ENCODE measurements at places on chromosomes 4 and X.

DNA sequence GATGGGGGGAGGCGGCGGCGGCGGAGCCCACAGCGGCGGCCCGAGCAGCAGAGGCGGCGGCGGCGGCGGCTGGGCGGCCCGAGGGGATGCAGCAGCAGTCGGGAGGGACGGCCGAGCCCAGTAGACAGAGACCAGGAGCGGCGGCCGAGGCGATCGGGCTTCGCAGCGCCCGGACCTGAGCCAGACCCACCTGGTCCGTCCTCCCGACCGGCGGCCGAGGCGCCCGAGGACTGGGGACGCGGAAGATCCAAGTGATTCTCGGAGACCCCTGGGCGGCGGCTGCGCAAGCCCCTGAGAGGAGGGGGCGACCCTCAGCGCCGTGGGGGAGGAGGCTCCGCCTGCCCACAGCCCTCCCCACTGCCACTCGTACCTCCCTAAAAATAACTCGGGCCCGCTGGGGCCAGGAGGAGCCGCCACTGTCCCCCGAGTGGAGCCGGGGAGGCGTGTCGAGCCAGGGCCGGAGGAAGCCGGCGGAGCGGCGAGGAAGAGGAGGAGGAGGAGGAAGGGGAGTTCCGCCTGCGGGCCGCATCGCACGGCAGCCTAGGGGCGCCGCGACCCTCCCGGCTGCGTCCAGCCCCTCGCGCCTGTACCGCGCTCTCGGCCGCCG lies 608 bp downstream of the RAPGEF2 start:
- DNase-seq: peak; percentile 12

DNA sequence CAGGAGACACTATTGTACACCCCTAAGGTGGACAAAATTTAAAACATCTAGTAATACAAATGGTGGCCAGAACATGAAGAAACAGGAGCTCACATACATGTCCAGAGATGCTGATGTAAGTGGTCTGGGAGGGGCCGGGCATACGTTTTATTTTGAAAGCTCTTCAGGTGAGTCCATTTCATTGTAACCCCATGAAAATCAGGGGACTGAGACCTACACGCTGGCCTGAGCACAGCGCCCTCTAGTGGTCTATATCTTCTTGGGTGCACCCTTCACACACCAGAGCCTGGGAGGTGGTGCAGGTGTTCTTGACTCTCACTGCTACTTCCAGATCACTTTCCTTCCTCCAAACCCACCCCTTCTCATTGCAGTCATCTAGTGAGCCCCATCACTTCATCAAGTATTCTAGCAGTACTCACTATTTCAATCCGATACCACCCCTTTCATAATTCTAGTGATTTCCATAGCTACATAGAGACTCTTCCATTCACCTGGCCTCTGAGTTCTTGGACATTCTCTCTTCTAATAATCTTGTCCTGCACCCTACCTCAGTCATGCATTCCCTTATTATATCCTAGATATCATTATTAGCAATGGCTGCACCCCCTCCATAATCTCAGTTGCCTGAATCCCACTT lies 4.3 kb upstream of the TLR6 start:
- peak; percentile 34 for DNase-seq

DNA sequence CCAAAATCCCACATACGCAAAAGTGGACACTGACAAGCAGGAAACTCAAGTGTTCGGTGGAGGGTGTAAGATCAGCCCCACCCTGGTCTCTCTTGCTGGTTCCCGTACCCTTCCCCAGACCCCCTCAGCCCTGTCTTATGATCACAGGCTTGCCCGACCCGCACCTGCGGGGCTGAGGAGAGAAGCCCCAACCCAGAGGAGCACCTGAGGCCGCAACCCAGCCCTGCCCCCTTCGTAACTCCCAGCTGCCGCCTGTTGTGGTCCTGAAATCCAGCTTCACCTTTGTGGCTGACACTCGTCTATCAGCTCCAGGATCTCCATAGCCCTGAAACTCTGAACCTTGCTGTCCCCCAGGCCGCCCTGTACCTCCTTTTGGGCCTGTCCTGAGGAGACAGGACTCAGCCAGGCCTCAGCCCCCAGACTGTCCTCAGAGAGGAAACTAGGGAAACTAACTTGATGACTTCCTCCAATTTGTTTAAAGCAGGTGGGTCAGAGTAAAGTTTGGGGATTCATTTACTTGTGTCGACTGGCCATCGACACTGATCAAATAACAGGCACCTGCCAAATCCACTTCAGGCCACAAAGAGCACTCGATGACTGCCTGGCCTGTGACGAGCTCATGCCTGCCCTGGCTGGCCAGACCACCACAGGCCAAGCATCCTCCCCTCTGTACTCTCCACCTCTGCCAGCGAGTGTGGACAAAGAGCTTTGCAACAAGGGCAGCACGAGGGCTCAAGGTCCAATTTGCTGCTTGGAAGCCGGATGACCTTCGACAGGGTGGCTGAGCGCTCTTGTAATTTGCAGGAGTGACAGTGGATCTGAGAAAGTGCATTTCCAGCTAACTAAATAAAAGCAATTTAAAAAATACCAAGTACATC lies 19.3 kb downstream of the DCTD start:
- no peak for DNase-seq

DNA sequence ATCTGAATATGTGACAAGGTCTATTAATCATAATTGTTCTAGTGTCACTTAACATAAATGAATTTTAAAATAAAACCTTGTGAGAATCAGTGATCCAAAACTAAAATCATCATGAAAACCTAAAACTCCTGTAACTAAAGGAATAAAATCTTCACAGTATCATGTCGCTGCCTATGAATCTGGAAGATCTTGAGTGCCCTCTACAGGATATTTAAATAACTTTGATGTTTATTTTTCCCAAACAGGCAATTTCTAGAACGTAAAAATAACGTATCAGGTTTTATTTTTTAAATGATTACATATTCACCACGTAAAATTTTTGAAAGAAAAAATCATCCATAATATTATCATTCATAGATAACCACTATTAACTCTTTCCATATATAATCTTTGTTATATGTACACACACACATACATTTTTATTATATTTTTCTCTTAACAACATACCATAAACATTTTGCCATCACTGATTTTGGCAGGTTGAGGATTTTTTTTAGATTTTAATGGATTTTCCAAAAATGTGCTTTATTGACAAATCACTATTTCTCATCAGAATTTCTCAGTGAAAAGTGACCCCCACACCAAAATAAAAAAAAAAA lies 79.6 kb downstream of the COMMD8 start:
- DNase-seq: no peak

DNA sequence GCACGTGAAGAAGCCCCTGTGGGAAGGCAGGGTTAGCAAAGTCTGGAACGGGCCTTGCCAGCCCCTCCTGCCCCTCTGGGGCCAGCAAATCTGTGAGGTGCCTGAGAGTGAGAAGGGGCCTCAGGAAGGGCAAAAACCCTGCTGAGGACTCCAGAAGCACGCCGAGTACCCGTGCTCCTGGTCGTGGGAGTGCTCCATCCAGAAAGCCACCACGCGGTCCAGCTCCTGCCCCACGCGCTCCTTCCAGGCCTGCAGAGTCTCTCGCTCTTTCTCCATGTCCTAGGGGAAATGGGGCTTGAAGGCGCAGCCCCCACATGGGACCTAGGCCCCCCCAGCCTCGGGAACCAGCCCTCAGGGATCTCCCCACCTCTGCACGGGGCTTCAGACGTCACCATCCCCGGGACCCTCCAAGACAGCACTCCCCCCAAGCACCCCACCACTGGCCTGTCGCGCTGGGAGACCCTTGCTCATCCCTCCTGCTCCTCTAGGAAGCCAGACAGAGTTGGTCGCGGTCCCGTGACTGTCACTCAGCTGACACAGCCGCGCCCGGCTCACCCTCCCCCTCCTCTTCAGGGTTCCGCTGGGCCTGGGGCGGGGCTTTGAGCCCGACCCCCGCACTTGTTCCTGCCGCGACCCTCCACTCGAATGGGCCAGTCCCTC lies at the start of gene RENBP:
Gene RENBP, minus strand, starts transcription at position 504 of the 660 bp plus-strand sequence. Its CDS starts 33 bp downstream, at position 471.
- DNase-seq: peak; percentile 55

DNA sequence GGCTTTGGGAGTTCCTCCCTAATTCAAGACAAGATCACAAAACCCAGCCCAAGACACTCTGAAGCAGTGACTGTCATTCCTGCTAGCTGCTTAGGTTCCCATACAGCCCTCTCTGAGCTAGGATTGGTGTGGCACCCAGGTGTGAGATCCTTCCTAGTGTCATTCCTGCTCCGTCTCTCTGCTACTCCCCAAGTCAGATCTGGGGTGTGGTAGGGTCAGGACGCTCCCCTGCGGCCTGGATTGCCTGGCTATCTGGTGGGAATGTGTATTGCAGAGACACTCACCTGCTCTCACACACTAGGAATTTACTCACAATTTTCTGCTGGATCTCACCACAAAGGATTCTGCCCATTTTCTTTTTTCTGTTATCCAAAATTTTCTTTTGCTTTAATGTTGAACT lies 560.8 kb upstream of the ATOH1 start:
- no peak for DNase-seq

DNA sequence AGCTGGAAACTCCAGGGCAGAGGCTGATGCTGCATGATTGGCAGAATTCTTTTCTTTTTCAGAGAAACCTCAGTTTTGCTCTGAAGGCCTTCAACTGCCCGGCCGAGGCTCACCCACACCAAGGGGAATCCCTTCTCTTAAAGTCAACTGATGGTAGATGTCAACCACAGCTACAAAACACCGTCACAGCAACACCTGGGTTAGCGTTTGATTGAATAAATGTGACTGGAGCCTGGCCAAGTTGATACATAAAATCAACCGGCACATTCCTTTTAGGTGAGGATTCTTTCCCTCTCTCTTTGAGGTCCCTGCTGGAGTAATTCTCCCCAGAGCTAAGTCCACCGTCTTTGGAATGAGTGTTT lies 15.2 kb upstream of the KIAA0232 start:
- no peak for DNase-seq

- DNase-seq: peak; percentile 26
Observed at GRCh38 chrX:150575419-150575814, 7.0 kb downstream of the MTM1 start.

DNA sequence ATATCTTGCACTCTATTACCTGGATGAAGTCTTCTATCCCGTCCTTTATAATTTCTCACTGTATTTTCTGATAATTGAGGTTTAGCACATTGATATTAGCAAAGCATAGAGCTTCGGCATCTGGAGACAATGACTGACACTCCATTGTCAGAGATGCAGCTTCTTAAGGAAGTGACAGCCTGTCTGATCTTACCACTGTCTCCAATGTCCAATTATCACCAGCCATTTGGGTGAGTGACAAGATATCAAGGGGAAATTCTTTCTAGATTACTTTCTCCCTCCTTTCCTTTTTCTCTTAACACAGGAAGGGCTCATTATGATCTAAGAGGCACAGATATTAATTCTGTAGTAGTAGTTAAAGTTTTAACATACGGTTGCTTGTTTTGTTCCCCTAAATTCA lies 86.4 kb downstream of the LDB2 start:
- DNase-seq: no peak

GRCh38 chr4:166252487-166253402 lies 379.7 kb downstream of the TLL1 start:
- DNase-seq: no peak

GRCh38 chr4:33316033-33316432 lies 2595.9 kb downstream of the PCDH7 start:
- no peak for DNase-seq

- peak; percentile 34 for DNase-seq
Observed at GRCh38 chrX:119686087-119686691, 6.8 kb downstream of the SEPTIN6 start.

- no peak for DNase-seq
Observed at GRCh38 chr4:7892212-7893019, 47.2 kb downstream of the AFAP1 start.

- DNase-seq: no peak
Observed at GRCh38 chr4:79882806-79883205, 190.2 kb downstream of the ANTXR2 start.

DNA sequence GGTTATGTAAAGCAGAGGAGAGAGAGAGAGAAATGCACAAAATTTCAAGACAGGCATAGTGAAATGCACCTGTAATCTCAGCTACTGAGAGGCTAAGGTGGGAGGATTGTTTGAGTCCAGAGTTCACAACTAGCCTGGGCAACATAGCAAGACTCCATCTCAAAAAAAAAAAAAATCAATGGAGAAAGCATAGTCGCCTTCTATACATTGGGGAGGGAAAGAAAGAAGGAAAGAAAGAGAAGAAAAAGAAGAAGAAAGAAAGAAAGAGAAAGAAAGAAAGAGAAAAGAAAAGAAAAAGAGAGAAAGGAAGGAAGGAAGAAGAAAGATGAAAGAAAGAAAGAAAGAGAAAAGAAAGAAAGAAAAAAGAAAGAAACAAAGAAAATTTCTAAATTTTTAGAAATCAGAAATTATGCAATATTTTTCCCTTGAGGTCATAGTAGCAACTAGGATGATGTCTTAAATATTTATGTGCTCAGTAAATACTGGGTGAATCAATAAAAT lies 53.4 kb downstream of the DKK2 start:
- no peak for DNase-seq

DNA sequence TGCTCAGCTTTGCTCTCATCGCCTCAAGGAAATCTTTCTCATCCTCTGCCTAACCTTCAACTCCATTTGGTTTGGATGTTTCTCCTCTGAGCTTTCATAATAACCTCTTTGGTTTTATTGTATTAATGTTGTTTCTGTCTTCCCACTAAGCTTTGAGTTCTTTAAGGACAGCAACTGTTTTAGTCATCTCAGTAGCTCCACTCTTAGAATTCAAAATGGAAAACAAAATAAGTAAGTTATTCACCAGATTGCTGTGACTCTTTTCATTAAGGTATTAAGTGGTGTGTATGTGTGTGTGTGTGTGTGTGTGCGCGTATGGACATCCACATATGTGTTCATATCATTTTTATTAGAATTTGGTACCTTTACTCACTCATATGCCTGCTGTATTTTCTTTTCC lies 279.2 kb upstream of the BOD1L1 start:
- DNase-seq: no peak

GRCh38 chr4:28686618-28687017 lies 1826.0 kb downstream of the STIM2 start:
- DNase-seq: no peak

DNA sequence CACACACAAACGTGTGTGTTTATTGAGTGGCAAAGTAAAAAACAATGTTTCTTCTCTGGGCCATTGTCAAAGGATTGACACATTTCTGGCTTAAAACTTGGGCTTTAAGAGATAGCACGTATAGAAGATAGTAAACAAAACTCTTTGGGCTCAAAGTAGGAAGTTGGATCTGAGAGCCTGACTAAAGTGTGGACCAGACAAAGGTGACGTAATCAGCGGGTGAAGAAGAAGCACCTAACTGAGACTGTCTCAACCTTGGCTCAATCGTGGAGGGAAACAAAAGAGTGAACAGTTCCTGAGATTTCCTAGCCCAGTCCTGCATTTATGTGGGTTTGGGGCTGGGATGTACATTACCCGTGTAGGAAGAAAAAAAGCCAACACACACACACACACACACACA lies 13.7 kb downstream of the PFKFB1 start:
- DNase-seq: no peak

Data from CD8-positive, alpha-beta memory T cell (primary cell).